ENCODE measurements at places on chromosomes 5 and 9.
A peak's percentile ranks its signal among the peaks of the same experiment; 100 is the strongest.

DNA sequence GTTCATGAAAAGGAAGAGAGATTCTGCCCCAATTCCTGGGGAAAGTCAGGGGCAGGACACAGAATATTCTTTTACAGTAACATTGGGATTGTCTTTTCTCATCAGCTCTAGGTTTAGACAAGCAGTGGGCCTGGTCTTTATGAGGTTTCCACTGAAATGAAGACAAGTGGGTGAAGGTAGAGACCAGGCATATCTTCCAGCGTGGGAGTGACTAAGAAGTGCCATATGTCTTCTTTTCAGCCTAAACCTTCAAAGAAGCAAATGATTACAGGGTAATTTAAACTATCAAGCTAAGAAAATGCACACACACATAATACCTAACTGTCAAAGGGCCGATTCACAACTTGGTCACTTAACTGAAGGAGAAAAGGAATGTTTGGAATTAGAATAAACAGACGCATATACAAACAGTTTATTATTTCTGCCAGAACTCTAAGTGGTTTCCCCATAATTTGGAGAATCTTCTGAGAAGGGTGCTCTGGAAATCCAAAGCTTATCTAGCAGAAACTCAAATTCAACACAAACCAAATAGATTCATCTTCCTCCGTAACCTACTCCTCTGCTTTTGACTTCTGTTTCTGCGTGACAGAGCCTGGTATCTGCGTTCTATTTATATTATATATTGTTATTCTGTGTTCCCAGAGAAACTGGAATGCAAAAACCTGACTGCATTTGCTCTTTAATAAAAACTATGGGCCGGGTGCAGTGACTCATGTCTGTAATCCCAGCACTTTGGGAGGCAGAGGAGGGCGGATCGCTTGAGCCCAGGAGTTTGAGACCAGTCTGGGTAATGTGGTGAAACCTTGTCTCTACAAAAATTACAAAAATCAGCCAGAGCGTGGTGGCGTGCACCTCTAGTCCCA is 22.0 kb upstream of the TEK start:
- DNase-seq: no peak

- DNase-seq: no peak
These were observed 152.8 kb upstream of the DAP start for GRCh38 chr5:10913841-10914240.

DNA sequence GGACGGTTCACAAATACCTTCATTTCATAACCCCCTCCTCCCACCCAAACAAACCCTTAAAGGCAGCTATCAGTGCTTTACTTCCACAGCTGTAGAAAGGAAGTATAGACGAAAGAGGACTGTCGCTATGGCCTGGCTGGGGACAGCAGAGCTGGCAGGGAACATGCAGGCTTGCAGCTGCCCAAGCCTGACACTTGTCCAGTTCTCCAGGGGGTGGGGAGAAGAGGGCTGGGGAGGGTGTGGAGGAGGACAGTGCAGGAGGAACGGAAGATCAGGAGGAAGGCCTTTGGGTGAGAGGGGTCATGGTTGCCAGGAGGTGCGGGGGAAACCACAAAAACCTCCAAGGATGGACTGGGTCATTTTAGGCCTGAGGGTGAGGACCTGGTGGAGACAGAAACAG is 25.9 kb downstream of the ARPC5L start:
- DNase-seq: no peak

- no peak for DNase-seq
These were observed 223.2 kb upstream of the PANK3 start for GRCh38 chr5:168802337-168802736.

DNA sequence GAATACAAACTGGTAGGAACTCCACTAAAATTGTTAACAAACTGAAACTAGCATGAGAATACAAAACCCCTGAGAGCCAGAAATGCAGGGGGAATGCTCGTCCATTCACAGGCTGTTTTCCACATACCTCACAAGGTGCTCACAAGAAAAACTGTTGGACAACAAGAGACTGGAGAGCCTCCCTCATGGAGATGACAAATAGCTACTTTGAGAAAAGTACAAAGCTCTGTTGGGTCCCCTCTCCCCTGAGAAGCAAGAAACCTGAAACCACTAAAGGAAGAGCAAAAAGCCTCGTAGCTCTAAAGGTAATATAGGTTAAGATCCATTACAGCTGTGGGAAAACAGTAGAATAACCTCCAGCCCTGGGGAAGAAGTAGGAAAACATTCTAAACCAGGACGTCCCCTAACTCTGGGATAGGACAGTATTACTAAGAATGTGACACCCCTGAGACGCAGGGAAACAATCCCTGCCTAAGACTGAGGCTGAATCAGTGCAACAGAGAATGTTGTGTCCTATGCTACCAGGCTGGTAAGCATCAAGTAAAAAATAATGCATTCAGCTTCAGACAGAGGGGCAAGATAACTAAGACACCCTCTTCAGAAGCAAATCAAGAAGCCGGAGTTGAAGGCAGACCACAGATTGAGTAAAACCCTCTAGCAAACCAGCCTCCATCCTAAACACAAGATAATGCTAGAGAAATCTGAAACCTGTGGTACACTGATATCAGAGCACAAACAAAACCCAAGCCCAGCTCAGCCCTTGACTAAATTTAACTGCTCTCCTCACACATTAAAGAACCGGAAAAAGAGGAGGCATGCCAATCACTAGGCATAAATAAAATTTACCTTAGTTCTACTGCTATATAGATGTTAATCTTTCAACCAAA is 160.2 kb downstream of the SSBP2 start:
- DNase-seq: no peak

GRCh38 chr9:35110327-35110761 is 5.3 kb downstream of the ATOSB start:
- no peak for DNase-seq

- DNase-seq: no peak
These were observed 114.1 kb downstream of the MLLT3 start for GRCh38 chr9:20508242-20508641.

- no peak for DNase-seq
These were observed 91.6 kb upstream of the PRRC1 start for GRCh38 chr5:127425868-127426267.

GRCh38 chr5:132434416-132435286 is 55.9 kb downstream of the IRF1 start:
- DNase-seq: no peak

GRCh38 chr5:99129768-99130501 is 201.1 kb upstream of the CHD1 start:
- DNase-seq: no peak

DNA sequence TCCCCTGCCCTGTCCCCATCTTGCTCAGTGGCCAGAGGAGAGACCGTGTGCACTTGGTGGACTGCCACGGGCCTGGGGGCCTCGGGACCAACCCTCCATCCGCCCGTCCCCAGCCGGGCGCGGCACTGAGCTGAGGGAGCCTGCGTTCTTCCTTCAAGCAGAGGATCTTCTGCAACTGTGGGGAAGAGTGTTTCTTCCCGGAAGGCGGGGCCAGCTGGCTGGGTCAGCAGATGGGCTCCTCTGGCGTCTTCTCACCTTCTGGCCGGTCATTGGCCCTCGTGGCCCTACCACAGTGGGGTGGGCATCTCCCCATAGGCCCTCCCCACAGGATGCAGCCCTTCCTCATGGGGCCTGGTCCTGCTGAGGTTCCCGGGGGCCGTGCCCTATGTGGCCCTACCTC is 17.4 kb downstream of the RXRA start:
- DNase-seq: no peak

DNA sequence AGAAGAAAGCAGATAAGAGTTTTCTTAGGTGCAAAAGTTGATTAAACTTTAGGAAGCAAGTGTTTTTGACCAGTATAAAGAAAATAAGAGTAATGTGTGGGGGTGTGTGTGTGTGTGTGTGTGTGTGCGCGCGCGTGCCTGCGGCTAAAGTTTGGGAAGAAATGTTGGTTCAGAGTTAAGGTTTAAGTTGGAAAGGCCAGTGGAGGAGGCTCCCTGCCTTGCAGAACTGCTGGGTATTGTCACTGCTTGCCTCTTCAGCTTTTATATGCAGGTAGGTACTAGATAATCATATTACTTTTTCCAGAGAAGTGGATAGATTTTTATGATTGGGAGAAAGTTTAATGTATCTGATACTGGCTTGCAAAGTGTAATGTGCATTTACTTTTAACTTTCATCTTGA is 2.0 kb downstream of the PIK3R1 start:
- no peak for DNase-seq

GRCh38 chr5:14708551-14708950 is 44.0 kb downstream of the OTULIN start:
- DNase-seq: peak; percentile 69

DNA sequence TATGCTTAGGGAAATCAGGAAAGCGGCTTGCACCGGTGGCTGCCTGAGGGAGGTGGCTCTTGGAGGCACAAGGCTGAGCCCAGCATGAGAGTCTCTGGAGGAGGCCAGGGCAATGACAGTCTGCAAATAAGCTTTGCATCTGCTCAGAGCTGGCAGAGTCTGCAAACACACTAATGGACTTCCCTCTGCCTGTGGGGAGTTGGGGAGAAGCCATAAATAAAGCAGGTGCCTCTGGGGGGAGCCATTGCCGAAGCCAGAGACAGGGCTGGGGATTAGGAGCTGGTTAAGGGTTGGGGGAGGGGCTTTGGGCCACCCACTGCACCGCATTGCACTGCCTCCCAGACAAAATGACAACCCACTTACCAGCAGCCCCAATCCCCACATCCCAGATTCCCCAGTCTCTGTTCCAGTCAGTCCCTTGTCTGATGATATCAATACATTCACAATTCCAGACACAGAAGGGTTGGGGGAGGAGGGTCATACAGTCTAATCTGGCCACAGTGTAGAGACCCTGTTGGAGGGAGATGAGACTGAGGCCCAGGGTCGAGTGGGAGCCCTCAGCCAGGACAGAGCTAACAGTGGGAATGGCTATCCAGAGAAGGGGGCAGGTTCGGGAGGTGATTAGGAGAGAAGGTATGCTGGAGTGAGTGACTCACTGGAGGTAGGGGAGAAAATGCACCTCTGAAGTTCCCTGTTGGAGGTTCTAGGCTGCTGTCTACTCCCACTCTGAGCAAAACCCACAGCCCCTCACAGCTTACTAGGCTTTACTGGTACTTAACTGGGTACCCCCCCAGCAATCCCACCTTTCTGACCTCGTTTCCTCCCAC is 53.7 kb downstream of the PAX5 start:
- no peak for DNase-seq

- DNase-seq: no peak
These were observed 97.2 kb downstream of the PCSK1 start for GRCh38 chr5:96335873-96336272.

DNA sequence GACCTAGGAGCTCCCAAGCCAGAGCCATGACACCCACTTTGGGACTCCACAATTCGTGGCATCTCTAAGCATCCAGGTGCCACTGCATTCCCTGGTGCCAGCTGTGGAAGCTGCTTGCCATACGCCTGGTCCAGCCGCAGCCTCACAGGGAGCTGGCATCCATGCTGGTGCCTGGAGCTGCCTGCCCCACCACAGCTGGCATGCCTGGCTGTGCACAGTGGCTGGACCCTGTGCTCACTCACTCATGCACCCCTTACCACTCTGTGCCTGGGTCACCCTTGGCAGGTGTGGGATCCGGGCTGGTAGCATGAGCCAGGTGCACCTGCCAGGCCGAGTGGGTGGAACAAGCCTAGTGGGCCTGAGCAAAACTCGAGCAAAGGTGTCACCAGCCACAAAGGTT is 90.1 kb downstream of the CAVIN4 start:
- DNase-seq: no peak

DNA sequence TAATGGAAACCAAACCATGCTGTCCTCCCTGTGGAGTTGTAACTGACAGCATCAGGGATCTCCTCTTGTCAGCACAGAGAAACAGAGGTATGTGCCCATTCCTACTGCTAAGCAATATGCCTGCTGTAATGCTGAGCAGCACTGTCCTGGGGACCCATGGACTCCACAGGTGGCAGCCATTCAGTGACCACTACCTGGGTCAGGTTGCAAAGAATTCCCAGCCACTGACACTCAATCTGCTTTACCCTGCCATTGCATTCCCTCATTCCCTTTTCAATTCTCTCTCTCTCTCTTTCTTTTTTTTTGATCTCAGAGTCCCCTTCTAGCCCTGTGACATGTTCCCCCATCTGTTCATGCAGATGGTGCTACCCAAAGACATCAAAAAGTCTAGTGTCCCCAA is 104.1 kb downstream of the GABRB2 start:
- no peak for DNase-seq

DNA sequence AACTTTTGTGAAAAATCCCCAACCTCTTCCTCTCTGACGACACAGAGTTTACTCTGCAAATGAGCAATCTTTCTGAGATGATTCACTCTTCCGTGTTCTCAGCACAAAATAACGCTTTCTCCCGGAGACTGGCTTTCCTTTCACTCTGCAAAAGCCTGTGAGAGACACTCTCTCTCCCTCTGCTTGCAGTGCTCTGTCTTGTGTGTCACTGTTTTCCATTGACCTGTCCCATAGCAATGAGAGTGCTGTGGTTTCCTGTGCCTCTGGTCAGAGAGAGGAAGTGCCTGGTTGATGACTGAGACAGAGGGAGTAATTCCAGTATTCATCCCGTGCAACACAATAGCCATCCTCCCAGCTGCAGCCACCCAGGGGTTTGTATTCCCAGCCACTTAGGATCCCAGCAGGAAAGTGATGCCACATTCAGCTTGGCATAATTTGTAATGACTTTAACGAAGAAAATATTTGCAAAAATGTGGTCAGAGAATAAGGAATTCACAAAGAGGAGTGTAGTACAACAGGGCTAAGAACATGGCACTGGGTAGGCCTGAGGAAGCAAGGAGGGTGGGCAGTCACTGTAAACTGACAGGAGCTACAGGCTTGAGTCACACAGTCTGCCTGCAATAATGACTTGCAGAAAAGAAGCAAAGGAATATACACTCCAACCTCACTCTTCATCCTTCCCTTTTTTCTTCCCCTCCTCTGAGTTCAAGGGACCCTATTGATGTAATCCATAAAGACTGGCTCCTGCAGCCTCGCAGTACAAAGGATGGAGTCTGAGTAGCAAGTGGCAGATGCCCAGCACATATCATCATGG is 463.5 kb upstream of the RGMB start:
- no peak for DNase-seq
